Suppressor macrophage treated with lipopolysaccharide for 1 hour (primary cell): ENCODE measurements at places on chromosomes 16 and 17.

DNA sequence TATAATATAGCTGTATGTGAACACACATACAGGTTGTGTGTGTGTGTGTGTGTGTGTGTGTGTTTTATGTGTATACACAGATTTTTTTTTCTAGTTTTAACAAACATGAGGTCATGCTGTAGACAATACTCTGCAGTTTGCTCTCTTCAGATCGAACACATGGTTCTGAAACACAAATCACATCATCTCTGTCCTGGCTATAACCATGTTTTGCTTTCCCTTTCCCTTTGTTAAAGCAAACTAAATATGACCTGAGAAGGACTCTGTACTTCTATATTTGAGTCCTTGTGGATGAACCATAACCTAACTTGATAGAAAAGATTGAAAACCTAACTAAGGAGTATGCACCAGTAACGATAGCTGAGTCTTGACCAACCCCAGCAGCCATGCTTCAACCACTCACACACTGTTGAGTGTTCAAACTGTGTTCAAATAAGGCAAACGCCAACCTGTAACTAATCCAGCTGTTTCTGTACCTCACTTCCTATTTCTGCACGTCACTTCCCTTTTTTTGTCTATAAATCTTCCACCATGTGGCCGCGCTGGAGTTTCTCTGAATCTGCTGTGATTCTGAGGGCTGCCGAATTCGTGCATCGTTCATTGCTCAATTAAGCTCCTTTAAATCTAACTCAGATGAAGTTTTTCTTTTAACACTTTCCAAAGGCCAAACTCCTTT lies 303.8 kb downstream of the HS3ST3B1 start:
- no peak for DNase-seq

DNA sequence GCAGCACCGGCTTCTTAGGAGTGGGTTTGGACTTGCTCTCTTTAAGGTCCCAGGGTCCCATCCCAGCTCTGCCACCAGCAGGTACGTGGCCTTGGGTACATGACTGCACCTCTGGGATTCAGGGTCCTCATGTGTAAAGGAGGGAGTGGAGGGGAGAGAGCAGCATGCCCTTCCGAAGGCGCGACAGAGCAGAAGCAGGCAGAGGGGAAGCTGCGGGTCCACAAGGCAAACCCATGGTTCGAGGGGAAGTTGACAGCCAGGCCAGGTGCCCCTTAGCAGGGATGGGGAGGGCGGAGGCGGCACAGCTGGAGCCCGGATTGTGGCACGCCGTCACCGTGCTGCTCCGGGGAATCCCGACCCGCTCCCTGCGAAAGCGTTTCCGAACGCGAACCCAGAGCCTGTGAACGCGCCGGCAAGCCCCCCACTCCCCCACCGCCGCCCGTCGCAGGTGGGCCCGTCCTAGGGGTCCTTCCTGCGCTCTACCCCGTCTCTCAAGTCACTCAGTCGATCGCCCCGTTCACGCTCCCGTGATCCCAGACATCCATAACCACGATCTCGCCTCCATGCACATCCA lies 4.1 kb upstream of the TBX2 start:
- no peak for DNase-seq

DNA sequence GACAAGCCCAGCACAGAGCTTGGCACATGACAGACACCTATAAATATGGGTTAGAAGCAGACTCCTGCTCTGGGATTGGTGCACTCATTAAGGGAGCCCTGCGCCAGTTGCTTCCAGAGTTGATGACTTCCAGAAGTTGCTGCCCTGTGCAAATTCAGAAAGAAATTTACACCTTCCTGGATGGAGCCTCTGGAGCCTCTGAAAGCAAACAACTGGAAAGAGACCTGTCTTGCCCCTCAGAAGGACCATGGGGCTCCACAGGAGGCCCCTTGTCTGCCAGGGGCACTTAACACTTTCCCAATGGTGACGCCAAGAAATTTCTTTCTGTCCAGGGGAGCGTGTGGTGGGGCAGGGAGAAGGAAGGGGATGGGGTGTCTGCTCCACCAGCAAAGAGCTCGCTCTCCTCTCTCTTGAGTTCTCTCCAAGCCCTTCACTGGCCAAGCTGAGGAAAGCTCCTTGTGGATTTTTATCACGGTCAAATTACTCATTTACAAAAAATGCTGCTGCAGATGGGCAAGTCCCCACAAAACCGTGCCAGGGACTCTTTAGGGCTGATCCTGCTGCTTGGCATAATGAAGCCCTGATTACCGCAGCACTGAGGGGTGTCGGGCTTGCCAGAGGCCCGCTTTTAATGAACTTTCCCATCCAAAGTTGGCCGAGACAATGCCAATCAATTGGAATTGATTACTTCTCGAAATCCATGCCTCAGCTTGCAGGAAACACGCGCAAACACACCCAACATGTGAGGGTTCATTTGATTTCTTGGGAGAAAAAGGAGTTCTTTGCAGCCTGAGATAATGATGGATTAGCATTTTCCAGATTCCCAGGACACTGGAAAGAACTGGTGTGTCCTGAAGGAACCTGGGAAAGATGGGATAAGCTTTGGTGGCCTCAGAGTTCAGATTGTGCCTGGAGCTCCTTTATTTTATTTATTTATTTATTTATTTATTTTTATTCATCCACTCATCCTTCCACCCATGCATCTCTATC lies 583.6 kb upstream of the CDH5 start:
- DNase-seq = no peak

DNA sequence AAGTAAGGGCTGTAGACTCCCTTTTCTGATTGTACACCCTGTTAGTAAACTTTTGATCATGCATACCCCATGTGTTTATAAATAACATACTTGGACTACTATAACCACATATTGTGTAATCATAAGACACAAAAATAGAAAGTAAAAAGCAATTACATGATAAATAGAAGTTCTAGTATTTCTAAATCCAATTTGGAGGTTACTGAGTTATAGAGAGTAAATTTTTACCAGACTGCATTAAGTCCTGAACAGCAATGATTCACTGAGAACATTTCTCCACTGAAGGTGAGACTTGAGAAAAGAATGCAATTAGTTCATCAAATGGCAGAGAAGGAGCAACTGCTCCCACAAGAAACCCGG lies 7.7 kb upstream of the TBKBP1 start:
- no peak for DNase-seq

DNA sequence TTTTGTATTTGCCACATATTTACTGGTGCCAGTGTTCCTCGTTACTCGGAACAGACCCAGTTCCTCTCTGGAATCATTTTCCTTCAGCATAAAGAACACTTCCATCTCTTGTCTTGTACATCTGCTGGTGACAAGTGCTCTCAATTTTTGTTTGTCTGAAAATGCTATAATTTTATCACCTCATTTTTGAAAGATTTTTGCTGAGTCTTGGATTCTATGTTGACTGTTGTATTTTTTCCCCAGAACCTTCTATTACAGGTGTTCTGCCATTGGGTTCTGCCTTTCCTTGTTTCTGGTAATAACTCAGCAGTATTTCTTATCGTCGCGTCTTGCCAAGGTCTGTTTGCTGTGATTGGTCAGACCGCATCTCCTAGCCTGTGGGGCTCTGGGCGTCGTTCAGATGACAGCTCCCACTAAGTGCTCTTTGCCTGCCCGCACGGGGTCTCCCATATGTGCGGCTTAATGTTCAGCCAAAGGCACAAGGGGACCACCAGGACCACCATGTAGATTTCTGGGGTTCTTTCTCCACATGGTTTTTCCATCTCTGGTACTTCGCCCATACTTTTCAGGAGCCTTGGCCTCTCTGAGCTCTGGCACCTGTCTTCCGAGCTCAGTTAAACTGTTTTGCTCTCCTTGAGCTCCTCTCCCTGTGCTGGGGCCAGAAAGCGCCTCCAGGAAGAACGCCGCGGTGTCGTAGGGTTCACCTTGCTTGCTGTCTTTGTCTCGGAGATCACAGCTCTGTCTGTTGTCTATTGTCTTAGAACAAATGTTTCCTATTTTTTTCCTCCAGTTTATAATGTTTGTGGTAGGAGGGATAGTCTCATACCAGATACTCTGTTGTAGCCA lies 80.0 kb downstream of the METRNL start:
- no peak for DNase-seq

- DNase-seq = no peak
Observed at GRCh38 chr16:85524365-85524629, 88.8 kb upstream of the GSE1 start.

- no peak for DNase-seq
Observed at GRCh38 chr17:53150101-53150698, 672.5 kb upstream of the KIF2B start.
